ENCODE measurements at places on chromosomes 12 and 14.

DNA sequence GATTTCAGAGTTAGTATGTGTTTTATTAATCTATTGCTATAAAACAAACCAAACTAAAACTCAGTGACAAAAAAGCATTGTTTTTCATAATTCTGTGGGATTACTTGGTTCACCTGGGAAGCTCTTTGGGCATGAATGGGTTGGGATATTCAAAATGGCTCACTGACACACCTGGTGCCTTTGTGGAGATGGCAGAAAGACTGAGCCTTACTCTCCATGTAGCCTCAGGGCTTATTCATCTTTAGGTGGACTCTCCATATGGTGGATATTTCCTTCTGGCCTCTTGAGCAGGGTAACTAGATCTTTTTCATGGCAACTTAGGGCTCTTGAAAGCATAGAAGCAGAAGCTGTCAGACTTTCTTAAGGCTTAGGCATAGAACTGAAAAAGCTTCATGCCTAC is 1102.8 kb upstream of the SEL1L start:
- DNase-seq: no peak

DNA sequence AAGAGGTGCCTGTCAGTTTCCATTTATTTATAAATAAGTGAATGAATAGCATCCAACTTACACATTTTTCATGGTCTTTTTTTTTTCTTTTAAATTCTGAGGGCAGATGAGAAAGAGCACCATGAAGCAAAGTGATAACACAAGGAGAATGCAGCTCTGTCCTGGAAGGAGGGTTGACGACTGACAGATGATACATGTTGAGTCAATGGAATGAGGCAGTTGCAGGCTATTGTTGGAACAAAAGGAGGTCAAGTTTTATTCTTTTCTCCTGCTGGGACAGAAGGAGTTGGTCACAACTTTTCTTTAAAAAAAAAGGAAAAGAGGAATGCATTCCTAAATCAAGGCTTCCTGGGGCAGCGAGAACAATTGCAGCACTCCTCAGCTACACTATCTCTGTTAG is 119.9 kb upstream of the PLEKHG7 start:
- no peak for DNase-seq

- DNase-seq: no peak
These were observed 50.8 kb downstream of the NTN4 start for GRCh38 chr12:95739561-95740313.

DNA sequence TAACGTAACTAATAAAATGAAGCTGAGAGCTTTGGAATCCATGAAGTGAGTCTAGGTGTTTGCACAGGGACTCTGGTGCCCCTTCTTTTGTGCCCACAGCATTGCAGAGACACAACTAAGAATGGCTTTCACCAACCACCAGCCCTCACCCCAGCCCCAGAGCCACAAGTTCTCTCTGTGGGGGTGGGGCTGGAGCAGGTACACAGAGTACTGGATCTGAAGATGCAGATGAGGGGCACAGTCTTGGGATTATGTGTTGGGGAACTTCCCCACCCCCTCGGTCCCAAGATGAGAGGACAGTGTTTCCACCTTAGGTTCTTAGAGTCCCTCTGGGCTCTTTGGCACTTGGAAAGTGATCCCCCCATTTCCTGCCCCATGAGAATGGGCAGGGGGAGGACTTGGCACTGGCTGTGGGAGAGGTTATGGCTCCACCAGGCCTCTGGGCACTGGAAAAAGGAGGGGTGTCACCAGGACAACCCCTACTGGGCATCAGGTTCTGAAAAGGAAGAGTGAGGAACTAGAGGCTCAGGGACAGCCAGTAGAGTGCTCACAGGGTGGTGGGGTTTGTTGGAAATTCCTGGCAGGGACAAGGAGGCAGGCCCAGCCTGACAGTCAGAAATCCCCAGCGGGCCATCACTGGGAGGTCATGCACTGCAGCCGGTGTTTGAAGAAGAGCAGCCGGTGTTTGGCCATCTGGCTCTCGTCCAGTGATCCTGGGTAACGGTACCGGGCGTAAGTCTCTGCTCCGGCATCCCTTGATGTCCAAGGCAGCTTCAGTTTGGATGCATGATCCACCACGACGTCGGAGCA is 6.7 kb downstream of the B4GALNT1 start:
- DNase-seq: no peak

GRCh38 chr14:90308561-90308960 is 23.2 kb downstream of the NRDE2 start:
- no peak for DNase-seq

- DNase-seq: no peak
These were observed 139.7 kb upstream of the CCND2 start for GRCh38 chr12:4133636-4134447.

DNA sequence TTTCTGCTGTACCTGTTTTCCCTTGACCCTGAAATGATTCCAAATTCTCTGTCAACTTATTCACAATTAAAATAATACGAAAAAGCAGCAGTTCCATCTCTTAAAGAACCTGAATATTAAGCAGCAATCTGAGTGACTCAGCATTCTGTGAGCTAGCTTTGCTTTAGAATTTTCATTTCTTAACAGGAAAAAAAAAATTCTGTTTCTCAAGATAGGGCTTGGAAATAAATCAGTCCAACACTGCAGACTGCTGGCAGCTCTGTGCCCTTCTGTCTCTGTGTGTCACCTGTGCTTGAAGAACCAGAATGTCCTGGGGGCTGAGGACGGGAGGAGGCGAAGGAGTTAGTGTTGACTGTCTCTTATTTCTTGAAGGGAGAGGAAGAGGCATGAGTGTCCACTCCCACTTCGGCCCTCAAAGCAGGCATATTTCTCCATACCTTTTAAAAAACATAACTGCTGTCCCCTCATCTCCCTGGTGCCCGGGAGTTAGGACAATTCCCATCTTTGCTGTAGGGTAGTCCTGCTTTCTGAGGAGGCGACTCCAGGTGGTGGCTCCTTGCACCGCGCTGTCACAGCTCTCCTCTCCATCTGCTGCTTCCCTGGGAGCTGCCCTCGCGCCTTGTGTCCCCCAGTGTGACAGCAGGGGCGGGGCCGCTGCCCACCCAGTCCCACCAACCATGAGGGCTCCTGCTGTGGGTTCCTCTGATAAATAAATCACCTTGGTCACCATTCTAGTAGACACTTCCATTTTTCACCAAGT is 203.1 kb downstream of the CALM1 start:
- no peak for DNase-seq

DNA sequence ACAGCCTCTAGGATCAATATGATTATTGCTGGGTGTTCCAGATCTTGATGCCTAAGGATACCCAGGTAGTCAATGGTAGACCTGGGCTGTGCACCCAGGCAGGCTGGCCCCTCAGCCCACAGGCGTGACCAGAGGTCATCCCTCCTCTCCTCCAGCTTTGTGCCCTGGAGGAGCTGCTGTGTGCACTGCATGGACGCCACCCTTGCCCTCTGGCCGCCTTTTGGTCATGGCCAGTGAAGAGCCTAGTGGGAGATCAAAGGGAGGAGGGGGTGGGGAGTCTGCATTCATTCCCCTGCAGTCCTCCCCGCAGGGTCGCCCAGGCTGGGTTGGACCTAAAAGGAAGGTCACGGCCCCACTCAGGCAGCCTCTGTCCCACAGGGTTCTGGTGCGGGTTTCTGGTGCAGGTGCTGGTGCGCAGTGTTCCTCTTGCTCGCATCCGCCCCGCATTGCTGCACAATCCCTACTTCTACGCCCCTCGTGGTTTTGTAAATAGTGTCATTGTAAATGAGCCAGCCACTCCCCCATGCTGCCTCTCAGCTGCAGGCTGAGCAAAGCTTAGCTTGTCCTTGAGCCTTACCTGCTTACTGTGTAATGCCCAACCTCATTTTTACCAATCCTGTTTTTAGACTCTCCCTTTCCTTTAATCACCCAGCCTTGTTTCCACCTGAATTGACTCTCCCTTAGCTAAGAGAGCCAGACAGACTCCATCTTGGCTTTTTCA is 55.3 kb downstream of the PSMA6 start:
- no peak for DNase-seq

GRCh38 chr12:28191051-28192048 is 1.1 kb downstream of the CCDC91 start:
- peak; percentile 22 for DNase-seq

GRCh38 chr12:12032851-12033797 is 37.6 kb upstream of the BCL2L14 start:
- DNase-seq: no peak

DNA sequence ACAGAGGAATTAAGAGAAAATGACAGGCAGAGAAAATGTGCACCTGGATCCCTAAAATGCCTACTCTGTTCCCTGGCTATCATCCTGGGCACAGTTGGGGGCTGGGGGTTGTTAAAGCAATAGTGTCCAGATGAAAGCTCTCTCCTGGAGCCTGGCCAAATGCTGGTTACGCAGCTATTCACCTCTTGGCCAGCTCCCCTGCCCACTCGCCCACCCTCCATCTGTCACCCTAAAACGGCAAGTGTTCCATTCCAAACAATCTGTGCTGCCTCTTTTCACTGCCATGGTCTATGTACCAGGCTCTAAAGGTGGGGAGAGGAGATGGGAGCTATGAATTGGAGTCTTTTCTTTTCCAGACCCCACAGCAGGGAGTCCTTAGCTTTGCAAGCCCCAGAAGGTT is 24.7 kb upstream of the NPFF start:
- DNase-seq: no peak

DNA sequence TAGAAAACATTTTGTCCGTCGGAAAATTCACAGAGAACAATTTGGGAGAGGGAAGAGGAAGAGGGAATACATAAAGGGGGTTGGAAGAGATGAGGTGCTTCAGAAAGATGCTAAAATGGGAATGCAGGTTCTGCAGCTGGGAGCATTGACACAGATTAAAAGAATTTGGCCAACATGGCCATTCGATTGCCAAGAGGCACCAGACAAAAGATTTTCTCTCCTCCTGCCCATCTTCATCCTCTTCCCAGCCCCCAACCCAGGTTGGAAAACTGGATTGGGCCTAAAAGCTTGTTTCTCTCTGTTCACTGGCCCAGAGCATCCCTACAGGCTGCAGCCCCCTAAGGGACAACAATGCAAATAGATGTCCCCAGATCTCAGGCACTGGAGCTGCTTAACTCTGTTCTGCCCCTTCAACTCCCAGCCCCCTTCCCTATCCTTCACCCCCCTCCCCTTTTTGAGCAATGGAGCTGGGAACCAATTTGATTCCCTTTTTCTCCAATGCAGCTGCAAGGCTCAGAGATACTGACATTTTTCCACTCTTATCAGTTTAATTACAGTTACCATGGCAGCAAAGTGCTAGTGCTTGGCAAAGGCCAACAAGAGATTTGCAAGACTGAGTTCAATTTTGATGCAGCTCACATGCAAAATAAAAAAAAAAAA is 1.9 kb downstream of the LMO3 start:
- no peak for DNase-seq

DNA sequence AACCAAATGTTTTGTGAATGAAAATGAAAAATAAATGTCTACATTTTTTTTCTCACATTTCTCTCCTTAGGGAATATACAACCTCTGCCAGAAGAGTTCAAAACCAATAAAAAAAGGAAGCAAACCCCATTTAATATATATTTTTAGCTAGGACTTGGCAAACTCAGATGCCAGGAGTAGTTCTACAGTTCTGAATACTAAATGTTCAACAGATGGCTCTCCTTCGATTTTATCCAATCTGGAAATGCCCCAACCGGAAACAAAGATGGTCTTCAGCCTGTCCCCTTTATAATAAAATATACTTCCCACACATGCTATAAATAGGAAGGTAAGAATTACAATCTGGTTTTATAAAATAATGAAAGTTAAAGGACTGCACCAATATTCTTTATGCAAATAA is 330.4 kb downstream of the MDGA2 start:
- no peak for DNase-seq

DNA sequence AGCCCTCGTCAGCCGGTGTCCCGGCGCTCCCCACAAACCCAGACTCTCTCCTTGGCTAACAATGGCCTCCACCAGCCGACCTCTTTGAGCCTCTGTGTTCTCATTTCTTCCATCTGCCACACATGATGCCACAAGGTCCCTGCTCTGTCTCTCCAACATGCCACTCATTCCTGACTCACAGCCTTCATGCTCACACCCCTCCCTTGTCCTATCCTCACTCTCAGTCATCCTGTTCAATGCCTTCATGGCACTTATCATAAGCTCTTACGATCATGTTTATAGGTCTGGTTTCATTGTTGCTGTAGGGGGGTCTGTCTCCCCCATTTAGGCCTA is 9.6 kb upstream of the SERPINA11 start:
- DNase-seq: no peak

Data from activated CD4-positive, CD25-positive, alpha-beta regulatory T cell treated with anti-CD3 and anti-CD28 coated beads, Interleukin-2, amount 50 U/mL, for 16 hours (primary cell).